ENCODE measurements at places on chromosomes 3 and 15. TPM values are rescaled to one million over a fixed set of nuclear protein-coding genes. Genes with fewer than 3 reads are reported as not detected.
A peak's percentile ranks its signal among the peaks of the same experiment; 100 is the strongest.

- DNase-seq, result no peak
Measured at GRCh38 chr3:138675393-138675792, 66.8 kb downstream of the FAIM start.

The IL5RA gene
- total RNA-seq, result 0.27 TPM

GRCh38 chr3:155254445-155254844 is 39.0 kb downstream of the STRIT1 start:
- DNase-seq, result no peak

The GLDN gene
- total RNA-seq, result 13.9 TPM

- no peak for DNase-seq
Measured at GRCh38 chr3:128468791-128469527, 2.3 kb upstream of the DNAJB8 start.

DNA sequence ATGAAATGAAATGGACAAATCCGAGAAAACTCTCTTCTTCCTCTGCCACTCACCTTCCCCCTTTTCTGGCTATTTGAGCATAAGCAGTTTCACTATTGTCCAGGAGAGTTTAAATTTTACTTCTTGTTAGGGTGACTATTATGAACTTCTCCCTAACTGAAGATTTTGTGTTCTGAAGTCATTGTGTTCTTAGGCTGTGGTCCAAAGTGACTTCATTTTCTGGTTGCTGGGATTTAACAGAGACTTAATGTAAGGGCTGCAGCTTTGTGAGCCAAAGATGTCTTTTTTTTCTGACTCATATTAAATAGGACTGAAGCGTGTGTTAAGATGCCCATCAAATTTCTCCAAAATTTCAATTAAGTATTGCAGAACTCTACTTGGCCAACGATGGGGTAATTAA is 46.5 kb upstream of the FSTL1 start:
- peak; percentile 42 for DNase-seq

- no peak for DNase-seq
Measured at GRCh38 chr15:53862386-53862785, 102.9 kb upstream of the WDR72 start.

The NEIL1 gene
- 7.4 TPM for total RNA-seq

GRCh38 chr3:154421083-154421482 is 8.9 kb downstream of the GPR149 start:
- DNase-seq, result no peak

The LRTM1 gene
- total RNA-seq, result not detected

DNA sequence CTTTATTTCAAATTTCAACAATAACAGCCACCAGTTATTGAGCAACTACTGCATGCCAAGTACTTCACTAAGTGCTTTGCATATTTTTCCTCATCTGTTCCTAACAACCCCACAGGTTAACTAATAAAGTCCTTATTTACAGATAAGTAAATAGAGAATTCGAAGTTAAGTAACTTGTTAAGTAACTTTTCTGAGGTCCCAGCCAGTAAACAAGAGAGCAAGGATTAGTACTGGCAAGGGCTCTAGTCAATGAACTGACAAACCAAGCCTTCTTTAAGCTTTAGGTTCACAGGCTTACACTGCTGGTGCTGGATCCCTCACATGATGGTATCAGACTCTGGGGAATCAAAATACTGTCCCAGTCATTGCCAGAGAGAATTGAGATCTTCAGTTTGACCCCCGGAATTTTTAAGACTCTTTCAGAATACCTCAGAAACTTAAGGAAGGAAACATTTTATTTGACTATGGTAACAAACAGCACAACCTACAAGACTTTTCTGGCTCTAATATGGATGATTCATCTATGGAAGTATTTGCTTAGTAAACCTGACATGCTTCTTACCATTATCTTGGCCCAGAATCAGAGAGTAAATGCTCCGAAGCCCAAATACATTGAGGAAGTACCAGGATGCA is 16.5 kb downstream of the EMC3 start:
- DNase-seq, result no peak

DNA sequence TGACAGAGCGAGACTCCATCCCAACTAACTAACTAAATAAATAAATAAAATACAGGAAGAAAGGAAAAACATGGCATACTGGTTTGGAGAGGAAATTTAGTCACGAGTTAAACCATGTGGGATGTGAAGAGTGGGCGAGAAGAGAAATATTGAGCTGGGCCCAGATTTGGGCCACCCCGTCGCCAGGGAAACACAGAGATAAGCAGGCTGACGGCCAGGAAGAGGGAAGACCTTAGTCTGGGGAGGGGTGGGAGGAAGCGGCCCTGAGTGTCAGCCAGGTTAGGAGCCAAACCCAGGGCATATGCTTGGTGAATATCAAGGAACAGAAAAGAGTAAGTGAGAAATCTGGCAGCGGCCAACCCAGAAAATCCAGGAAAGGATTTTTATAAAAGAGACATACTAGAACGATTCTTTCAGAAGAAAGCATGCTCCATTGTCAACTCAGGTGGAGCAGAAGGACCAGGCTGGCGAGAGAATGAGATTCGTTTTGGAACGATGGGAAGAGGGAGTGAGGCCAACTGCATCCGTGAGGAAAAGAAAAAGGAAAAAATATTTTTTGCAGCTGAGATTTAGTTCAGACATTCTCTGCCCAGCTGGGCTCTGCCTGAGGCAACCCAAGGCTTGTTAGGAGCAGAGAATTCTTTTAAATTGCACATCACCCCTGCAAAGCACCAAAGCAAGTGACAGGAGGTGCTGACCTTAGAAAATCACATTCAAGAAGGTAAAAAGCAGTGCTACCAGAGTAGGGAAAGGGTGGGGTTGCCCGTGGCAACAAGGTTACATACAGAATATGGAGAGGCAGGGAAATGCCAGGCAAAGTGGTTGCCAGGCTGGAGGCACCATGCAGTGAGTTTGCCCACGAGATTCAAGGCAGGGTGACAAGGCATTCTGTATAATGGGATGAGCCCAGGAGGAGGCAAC is 59.3 kb upstream of the RAD18 start:
- no peak for DNase-seq

The FGF12 gene
- 290 TPM for total RNA-seq

The RLBP1 gene
- total RNA-seq, result not detected

GRCh38 chr3:14600856-14601610 is 50.5 kb upstream of the CCDC174 start:
- no peak for DNase-seq

GRCh38 chr3:112687616-112688015 is 46.7 kb upstream of the CCDC80 start:
- no peak for DNase-seq

The CPN2 gene
- 1.0 TPM for total RNA-seq

The FOXL2 gene
- total RNA-seq, result not detected

The SLC6A20 gene
- not detected for total RNA-seq

The SH3BP5 gene
- 11.2 TPM for total RNA-seq

DNA sequence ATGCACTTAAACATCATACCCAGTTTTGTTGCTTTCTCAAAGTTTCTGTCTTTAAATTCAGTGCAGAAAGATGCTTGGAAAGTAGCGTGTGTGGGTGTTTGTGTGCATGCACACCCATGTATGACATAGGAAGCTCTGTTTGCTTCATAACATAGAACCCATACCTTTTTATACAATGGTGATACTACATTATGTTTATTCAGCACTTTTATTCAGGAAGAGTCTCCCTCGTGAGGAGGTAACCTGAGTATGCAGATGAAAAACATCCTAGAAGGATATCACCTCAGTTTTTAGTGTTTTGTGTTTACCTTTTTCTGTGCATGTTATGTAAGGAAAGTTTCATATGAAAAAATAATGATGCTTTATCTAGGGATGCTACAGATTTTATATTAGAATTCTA is 111.2 kb downstream of the SST start:
- no peak for DNase-seq

GRCh38 chr3:190528706-190529105 is 14.8 kb downstream of the IL1RAP start:
- no peak for DNase-seq

The PSTPIP1 gene
- 1.5 TPM for total RNA-seq

The SEMA5B gene
- 12.7 TPM for total RNA-seq

GRCh38 chr3:70090322-70090913 is 90.9 kb downstream of the SAMMSON start:
- DNase-seq, result no peak

- no peak for DNase-seq
Measured at GRCh38 chr3:105473521-105474223, 107.0 kb downstream of the ALCAM start.

DNA sequence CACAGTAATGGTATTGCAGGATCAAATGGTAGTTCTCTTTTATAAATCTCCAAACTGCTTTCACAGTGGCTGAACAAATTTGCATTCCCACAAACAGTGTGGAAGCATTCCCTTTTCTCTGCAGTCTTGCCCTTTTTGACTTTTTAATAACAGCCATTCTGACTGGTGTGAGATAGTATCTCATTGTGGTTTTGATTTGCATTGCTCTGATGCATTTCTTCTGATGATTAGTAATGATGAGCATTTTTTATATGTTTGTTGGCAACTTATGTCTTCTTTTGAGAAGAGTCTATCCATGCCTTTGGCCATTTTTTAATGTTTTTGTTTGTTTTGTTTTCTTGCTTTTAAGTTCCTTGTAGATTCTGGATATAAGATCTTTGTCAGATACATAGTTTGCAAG is 316.1 kb upstream of the TMCO5A start:
- DNase-seq, result no peak

DNA sequence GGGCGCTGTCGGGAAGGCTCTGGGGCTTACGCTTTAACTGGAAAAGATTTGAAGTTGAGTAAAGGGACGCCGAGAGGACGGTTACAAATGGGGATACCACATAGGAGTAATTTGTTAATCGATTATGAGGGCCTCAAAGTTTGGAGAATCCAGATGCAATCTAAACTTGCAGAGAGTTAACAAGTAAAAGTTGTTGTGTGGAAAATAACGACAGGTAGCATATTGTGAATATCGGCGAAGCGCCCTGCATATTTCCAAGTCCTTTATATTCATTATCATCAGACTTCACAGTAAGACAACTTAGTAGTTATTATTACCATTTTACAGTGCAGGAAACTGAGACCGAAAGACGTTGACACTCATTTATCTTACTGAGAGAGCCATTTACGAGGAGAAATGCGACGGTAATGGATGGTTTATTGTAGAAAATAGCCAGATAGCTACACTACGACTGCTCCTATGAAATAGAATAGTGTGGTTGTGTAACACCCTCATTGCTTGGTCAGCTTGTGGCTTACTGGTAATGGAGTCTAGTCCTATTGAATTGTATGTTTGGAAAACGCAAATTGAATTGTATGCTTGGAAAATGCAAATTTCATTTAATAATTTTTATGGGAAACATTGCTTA is 700 bp downstream of the MKRN2 start:
- DNase-seq, result no peak

DNA sequence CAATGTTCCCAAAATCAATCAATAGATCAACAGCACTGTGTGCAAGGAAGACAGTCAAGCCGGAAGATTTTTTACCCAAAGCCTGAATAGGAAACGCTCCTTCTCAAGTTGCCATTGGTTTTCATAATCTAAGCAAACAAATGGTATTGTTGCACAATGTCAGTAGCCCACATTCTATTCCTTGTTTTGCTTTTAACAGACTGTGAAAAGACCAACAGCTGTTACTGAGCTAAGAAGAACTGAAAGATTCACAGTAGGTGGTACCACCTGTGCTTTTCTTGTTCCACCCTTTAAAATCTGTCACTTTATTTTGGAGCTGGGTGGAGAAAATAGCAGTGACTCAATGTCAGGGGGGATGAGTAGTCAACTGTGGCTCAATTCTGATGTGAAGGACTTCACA is 357.5 kb upstream of the CADM2 start:
- no peak for DNase-seq

The PLA2G4E gene
- total RNA-seq, result not detected

DNA sequence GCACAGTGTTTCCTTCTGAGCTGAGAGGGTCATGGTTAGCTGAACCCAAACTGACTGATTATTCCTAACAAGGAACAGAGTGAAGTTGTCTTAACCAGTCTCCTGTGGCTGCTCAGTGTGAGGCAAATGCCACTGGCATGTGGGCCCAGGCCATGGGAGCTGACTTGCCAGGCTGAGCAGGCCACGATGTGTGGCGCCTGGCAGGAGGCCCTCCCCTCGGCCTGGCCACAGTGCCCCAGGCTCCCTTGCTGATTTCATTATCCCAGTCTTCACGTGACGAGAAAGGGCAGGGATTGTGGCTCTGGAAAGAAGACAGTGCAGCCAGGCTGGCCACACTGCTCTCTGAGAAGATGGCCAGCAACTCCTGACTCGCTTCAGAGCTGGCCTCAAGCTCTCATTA is 58.8 kb downstream of the SLCO2A1 start:
- DNase-seq, result no peak

The GP9 gene
- total RNA-seq, result not detected

GRCh38 chr15:67957435-67958132 is 96.5 kb upstream of the PIAS1 start:
- no peak for DNase-seq

- DNase-seq, result no peak
Measured at GRCh38 chr3:288417-288816, 91.9 kb downstream of the CHL1 start.

DNA sequence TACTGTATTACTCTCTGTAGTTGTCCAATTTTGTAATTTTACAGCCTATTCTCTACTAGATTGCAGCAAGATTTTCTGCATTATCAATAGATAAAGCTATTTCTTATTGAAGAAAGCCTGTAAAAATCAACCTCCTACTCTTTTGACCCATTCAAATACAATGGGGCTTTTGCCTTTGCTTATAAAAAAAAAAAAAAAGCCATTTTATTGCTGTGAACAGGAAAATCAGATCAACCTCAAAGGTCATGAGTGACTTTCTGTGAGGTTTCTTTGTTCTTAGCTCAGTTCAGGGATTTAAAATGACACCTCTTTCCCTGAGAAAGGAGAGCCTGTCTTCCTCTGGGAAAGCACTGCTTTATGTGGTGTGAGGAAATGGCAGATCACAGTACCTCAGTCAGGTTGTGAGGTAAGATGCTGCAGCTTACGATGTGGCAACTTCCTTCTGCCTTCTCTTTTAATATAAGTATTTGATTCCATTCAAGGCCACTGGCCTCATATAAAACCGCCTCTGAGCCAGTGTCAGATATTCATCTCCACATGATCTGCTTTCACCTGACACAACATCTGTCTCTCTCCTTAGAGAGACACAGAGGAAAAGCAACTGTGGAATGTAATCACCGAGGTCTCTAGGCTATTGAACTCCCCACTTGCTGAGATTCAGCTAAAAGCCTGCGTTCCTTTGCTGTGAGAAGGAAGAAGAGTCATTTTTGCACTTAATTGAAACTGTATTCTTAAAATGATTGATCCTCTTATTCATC is 161.5 kb upstream of the MB21D2 start:
- no peak for DNase-seq

Measured in heart right ventricle (tissue), 16 donors.